ENCODE measurements at places on chromosomes 12 and 14.

DNA sequence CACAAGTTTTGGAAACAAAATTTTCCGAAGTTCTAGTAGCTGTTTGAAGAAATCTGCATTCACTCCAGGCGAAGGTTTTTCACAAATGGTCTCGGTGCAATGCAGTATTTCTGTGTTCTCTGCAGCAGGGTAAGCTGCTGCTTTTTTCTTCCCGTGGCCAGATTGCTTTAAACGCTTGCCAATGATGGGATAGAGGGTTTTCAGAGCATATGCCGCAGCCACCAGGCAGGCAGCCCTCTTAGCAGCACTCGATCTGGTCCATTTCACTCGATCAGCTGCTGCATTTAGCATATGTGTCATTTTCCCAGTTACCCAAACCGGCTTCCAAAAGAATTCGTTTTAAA, 315 bp downstream of the ABCD2 start:
- DNase-seq, result no peak

GRCh38 chr12:97211416-97211930, 251.1 kb upstream of the RMST start:
- no peak for DNase-seq

GRCh38 chr14:45940318-45940717, 687.3 kb upstream of the MIS18BP1 start:
- no peak for DNase-seq

DNA sequence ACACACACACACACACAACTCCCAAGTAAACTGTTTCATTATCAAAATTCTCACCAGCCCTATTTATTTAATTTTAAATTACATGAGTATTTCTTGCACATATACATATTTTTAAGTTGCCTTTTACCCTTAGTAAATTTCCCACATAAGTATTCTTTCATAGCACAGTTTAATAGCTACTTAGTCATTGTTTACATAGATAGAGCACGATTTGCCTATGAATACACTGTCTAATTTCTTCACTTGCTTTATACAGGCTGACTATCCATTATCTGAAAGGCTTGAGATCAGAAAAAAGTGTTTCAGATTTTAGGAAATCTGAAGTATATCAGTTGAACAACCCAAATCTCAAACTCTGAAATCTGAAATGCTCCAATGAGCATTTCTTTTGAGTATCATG, 30.9 kb downstream of the NIN start:
- no peak for DNase-seq

DNA sequence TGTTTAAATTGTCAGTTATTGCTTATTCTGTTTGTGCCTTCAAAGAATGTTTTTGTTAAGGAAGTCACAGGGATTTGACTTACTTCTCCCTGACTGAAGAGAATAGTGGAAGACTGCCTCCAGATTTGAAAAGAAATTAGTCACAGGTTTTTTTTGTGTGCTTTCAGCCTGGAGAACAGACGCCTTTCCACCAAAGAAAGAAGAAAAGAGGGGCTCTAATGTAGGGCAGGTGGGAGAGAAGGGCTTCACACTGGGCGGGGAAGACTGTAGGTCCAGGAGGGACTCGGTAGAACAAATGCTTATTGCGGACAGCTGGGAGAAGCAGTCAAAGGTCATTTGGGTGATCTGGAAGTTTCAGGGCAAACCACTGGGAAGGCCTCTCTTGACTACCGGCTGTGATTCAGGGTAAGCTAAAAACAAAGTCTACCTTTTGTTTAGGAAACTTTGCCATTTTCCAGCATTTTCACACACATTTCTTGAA, 76.8 kb downstream of the SAMD4A start:
- no peak for DNase-seq

DNA sequence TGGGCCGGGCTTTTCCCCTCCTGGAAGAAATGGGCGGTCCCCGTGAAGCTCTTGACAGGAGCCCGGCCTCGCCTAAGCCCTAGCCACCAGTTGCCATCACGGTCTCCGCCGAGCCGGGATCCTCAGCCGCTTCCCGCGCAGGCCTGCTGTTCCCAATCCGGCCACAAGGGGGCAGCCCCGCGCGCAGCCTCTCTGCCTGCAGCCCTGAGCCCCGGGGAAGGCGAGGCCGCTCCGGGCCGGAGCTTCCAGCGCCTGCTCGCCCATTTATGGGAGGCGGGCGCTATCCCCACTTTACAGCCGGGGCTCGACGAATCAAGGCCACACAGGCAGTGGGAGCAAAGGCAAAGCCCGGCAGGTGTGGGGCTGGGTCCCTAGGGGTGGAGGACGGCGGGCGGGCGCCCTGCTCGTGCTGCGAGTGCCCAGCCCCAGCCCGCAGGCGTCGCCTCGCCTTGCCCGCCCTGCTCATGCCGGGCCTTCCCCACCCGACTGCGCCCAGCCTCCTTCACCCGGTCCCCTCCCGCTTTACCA, 61.5 kb downstream of the LGMN start:
- DNase-seq, result no peak

DNA sequence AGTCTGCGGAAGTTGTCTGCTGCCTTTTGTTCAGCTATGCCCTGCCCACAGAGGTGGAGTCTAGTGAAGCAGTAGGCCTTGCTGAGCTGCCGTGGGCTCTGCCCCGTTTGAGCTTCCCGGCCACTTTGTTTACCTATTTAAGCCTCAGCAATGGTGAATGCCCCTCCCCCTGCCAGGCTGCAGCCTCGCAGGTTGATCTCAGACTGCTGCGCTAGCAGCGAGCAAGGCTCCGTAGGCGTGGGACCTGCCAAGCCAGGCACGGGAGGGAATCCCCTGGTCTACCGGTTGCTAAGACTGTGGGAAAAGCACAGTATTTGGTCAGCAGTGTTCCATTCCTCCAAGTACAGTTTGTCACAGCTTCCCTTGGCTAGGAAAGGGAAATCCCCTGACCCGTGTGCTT, 143.6 kb downstream of the DYRK2 start:
- no peak for DNase-seq

- no peak for DNase-seq
These were observed 8.0 kb upstream of the OR5AU1 start for GRCh38 chr14:21163871-21164291.

All from SIG-M5 (cell line).